Trophoblast cell (in vitro differentiated cells and primary cell): ENCODE measurements at places on chromosomes 6 and 20.

GRCh38 chr6:92363111-92363510 is 1056.2 kb downstream of the EPHA7 start:
- DNase-seq = no peak

DNA sequence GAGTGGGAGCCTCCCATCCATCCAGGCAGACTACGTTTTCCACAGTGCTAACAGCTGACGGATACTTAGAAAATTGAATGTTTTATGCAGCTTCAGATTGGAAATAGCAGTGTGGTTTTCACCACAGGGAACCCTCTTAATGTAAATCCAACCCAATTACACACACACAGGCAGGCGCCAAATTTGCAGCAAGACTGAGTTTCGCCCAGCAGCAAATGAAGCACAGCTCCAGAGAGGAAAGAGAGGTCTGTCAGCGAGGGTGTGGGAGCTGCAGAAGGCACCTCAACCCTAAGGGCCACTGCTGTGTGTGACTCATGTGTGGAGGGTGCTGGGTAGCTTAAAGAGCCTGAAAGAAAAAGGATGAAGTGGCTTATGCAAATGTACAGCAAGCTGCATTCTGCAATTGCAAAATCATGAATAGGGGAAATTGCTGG is 365.7 kb downstream of the MAFB start:
- no peak for DNase-seq

DNA sequence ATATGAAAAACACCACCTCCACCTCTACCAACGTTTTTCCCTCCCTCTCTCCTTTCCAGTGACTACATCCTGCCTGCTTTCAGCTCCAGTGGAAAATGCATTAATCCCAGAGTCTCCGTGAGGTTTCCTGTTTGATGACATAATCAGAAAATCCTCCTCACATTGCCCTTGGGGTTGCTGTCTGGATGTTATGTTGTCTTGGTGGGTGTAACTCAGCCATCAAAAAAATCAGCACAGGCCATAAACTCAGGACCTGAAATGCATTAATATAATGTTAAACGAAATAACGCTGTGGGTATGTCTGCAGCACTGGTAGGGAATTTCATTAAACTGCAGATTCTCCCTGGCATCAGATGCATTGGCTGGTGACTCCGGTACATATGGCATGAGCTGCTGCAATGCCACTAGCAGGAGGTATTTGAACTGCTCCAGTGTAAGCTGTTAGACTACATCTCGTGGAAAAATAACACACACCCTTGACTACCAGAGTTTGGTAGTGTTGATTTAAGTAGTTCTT is 297.8 kb downstream of the PRL start:
- no peak for DNase-seq

DNA sequence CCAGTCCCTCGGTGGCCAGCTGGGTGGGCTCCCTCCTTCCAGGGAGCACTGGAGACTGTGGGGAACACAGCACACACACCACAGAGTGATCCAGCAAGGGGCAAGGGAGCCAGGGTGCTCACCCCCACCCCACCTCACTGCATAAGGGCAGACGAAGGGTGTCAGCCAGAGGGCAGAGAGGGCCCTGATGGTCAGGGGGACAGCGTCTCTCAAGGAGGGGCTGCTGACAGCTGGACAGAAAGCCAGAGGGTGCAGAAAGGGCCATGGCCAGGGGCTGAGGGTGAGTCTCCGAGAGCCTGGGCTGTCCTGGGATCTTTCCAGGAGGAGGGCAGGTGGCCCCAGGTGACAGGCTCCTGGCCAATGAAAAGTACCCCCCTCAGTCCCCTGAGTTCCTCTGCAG is 73.4 kb upstream of the PMEPA1 start:
- no peak for DNase-seq

GRCh38 chr20:41081276-41081814 is 52.7 kb downstream of the TOP1 start:
- no peak for DNase-seq

DNA sequence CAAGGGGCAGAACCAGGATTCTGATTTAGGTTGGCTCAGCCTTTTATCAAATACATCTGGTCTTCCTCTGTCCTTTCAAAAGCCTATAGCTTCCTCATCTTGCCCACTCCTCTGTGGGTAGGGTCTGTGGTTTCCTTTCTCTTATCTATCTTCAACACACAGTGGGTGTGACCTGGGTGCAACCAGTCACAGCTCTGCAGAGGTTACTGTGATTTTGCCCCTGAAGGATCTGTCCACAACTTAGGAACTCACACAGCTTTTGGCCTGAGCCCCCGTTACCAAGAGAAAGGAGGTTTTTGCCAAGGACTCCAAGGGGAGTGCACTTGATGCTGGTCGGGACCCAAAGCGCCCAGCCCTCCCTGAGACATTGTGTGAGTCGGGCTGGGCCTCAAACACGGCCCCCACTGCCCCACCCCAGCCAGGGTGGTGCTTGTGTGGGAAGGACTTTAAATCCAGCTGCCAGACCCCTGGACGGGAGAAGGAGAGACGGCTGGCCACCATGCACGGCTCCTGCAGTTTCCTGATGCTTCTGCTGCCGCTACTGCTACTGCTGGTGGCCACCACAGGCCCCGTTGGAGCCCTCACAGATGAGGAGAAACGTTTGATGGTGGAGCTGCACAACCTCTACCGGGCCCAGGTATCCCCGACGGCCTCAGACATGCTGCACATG is at the start of gene PI16:
TSS of gene PI16 (plus strand) at position 477 of the 670 bp plus-strand sequence. CDS start at position 500, 23 bp downstream.
- DNase-seq = no peak

DNA sequence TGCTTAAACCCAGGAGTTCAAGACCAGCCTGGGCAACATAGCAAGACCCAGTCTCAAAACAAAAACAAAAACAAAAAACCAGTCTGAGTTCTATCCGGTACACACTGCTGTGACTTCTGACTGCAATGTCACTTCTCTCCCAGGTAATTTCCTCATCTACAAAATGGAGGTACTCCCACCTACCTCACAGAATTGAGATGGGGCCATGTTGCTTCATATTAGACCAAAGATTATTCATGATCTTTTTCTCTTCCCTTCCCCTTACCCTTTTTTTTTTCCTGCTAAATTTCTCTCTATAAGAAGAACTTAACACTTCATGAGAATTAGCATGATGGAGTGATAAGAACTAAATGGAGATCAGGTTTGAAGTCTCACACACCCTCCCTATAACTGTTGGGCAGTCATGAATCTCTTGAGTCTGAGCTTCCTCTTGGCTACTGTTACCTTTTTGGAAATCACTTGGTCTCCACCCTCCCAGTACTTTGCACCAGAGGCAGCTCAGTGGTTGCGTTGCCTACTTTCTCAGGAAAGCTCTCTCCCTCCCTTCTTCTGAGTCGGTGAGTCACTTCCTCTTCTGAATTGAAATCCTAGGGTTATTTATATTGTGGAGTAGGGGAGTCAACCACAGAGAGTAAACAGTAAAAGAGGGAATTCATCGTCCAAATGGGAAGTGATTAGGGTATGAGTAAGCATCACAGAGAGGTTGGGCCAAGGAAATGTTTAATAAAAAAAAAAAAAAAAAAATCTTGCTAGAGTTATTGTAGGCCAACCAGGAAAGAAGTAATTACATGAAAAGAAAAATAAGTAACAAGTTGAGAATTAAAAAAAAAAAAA is 59.9 kb upstream of the MAP7 start:
- DNase-seq = peak; percentile 8

GRCh38 chr20:39960522-39961428 is 728.3 kb downstream of the MAFB start:
- no peak for DNase-seq

DNA sequence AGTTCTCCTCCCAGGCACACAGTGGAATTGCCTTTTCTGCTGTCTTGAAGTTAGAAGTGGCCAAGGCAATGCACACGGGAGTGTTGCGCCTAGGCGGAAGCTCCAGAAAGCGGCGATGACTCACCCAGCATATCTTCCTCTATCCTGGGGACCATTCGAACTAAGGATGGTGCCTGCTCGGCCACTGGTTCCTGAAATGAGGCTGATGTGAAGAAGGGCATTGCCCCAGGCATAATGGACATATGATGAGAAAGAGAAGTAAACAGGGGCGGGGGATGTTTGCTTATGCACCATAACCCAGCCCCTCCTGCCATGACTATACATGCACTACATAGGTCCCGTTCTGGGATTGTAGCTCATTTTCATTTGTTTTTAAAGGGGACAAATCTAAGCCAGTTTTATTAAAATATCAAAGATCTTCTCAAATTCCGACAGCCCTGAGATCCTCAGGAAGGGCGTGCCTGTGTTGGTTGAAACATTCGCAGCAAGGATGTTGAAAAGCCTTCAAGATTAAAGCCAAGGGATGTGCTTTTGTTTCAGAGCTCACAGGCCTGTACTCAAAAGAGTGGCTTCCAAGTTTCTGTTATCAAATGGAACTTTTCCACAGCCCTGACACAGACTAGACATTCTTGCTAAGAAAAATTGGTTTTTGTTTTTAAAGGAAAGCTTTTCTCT is 218.5 kb downstream of the LY86 start:
- peak; percentile 57 for DNase-seq

GRCh38 chr6:110285306-110286060 is 72.7 kb downstream of the METTL24 start:
- DNase-seq = peak; percentile 36

DNA sequence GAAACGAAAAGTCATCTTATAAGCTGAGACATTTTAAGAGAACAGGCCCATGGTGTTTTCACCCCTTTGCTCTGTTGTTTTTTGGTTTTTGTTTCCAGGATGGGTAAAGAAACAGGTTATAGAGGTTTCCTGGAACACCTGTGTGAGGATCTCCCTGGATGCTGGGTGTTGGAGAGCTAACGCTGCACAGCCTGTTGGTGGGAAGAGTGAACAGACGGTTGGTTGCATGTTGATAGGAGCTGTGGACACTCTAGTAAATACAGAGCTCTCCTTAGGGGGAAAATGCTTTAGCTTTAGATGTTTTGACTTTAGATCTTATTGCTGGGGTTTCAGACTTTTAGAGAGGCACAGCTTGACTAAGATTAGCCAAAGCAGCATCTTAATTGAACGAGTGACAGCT is 235.2 kb downstream of the SOX4 start:
- no peak for DNase-seq

DNA sequence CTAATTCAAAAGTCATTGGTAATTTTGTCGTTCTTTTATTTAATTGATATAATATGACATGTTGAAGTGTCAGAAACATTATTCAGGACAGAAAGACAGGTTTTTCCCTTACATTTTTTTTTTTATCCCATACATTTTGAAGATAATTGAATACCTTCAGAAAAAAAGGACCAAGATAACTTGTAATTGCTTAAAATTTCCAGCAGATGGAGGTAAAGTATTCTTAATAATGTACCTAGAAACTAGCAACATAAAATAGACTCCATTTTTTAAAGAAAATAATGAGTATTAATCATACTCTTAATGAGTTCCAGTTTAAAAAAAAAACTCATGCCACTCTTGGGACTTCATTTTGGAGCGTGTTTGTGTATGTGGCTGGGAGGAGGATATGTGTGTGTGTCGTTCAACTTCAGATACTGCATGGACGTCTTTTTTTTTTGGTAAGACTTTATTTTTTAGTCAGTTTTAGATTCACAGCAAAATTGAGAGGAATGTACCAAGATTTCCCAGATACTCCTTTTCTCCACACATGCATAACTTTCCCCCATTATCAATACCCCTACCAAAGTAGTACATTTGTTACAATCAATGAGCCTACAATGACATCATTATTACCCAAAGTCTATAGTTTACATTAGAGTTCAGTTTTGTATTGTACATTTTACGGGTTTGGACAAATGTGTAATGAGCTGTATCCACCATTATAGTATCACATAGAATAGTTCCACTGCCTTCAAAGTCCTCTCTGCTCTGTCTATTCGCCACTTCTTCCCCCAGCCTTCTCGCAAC is 79.4 kb downstream of the ROS1 start:
- peak; percentile 65 for DNase-seq

- DNase-seq = no peak
These were observed 5.8 kb downstream of the HDGFL1 start for GRCh38 chr6:22575190-22575589.

DNA sequence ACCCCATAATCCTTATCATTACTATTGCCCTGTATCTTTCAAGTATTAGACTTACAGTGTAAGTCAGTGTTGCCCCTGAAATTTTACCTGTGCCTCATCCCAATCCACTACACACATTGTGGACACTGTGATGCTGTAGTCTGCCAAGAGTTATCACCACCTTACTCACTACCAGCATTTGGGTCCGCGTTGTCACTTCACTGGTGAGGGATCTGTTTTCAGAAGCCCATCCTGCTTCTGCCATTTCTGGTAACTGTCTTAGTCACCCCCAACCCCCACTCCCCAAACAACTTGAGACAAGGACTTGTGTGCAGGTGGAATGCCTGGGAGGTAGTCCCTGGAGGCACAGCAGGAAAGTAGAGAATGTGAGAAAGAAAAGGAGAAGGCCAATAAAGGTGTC is 6.0 kb upstream of the RAB44 start:
- DNase-seq = peak; percentile 66

DNA sequence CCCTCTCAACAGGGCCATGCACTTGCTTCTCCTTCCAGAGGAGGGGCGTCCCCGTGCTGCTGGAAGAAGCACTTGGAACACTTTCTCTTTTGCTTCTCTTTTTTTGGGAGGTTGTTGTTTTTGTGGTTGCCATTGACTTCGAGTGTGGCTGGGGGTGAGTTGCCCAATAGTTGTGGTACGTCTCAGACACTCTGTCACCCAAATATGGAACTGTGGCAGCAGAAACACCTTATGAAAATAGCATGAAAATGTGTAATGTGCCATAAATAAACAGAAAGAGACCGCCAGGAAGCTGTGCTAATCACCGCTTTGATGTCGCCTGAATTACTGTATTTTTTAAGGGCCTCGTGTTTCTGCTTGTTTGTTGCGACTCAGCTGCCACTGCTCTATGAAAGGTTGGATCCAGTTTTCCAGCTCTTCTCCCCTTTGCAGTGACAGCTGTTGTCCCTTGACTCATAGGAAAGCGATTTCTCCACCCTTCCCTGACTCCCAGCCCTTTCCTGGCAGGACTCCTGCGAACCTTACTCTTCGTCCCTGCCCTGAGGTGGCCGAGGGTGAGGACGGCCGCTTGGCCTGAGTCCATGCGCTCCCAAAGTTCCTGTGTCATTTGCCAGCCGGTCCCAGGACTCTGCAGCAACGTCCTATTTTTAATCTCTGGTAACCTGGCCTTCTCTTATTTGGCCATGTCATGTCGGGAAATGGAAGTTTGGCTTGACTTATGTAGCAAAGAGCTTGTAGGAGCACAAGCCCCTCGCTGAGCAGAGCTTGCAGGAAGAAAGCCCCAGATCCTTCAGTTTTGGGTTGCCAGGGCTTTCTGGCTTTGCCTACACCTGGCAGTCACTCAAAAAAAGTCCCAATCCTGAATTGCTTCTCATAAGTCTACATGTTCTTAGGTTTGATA is 694.6 kb downstream of the QKI start:
- peak; percentile 91 for DNase-seq

- DNase-seq = peak; percentile 43
These were observed 102.5 kb upstream of the BEND6 start for GRCh38 chr6:56852260-56853010.
